ENCODE measurements at places on chromosomes 2 and 18.

GRCh38 chr2:221896505-221897151 is 324.5 kb upstream of the EPHA4 start:
- DNase-seq: peak; percentile 2

GRCh38 chr2:112685271-112685884 is 35.4 kb upstream of the NT5DC4 start:
- DNase-seq: no peak

DNA sequence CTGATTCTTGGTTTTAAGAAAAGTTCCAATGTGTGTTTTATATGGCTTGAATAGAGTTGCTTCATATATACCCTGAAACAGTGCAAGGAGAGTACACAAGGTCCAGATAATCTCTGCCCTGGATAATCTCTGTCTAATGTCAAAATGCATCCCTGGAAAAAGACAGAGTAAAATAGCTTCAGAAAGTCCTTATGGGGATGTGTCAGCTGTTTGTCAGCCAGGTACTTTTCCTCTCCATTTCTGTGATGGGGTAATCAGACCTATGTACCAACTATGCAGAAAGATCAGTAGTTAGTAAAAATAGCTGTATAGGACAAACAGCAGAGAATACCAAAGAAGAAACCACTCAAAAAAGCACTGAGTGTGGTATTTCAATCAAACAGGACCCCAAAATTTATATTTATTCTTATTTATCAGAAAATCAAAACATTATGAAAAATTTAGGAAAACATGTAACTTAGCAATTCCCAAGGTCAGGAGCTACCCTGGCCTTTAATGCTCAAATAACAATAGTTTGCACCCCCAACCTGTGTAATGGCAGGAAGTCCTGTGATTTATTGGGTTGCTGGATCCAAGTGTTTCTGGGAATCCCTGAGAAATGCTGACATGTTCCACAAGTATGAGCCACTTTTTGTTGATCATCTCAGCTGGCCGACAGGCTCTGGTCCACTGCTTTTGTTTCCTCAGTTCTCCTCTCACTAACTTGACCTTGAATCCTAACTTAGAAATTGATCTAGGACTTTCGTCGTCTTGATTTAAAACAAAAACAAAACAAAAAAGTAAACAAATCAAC is 69.6 kb downstream of the MDH1 start:
- DNase-seq: no peak

DNA sequence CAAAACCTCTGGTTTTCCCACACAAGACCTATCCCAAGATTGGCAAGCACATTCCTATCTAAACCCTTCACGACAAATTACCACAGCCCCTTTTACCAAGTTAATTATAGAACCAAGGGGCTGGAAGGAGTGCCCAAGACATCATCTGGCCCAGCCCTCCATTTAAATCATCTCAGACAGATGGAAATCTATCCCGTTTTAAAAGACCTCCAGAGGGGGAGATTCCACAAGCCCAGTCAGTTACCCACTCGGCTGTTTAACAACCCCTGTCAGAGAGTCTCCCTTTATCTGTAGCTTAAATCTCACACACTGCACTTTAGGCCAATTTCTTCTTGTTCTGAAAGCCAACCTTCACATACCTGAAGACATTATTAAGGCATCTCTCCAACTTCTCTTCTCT is 179.1 kb upstream of the MEIS1 start:
- DNase-seq: no peak

- DNase-seq: no peak
Observed at GRCh38 chr2:128557831-128558241, 239.2 kb upstream of the HS6ST1 start.

DNA sequence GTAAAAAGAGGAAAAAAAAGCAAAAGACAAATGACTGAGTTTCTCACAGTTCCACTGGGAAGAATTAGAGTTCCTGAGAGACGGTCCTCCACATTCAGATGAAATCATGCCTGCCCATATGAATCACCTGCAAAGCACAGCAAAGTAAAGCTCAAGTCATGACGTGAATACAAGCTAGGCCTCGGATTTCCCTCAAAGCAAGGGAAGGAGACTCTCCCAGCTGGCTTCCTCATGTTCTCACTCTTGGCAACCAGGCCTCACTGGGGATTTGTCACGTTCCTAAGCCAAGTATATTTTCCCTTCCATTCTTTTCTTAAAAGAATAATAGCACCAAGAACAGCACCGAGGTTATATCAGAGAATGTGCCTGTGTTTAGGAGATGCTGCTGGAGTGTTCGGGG is 47.0 kb downstream of the CYP27C1 start:
- no peak for DNase-seq

DNA sequence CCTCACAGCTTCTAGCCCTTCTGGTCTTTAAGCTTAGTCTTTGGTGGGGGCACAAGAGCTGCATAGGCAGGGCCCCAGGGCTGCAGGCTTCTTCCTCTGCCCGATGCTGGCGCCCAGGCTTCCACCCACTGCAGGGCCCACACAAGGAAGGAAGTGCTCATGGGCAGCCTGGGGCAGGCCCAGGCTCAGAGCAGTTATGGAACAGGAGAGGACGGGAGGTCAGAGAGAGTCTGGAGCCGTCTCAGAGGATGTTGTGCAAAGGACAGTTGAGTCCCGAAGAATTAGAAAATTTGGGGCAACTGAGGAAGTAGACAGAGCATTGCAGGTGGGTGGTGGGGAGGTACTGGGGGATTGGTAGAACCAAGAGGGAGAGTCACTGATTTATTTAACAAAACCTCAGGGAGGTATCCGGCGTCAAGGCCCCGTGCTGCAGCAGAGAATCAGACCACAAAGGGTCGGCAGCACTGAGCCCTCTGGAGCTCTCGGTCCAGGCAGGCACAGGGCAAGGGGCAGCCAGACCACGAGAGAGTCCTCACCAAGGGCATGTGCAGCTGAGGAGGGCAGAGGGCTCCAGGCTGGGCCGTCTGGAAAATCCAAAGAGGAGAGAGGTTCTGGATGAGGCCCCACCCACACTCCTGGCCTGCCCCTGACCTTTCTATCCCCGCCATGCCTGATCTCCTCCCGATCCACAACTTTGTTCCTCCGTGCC is 110.8 kb upstream of the GLI2 start:
- no peak for DNase-seq

DNA sequence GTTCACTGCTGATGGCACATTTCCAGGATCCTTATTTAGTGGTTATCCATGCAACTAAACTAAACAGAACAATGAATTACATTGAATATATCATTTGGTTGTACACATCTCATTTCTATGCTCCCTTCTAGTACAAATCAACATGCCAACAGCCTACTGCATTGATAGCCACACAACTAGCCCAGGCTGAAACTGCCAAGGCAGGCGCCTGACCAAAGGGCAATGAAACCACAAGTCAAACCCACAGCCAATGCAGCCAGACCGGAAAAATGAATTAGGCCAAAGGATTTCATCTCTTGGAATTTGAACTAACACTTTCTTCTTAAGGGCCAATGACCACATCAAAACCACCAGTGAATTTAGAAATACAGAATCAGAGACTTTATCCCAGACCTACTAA is 196.4 kb downstream of the NOL4 start:
- DNase-seq: no peak

DNA sequence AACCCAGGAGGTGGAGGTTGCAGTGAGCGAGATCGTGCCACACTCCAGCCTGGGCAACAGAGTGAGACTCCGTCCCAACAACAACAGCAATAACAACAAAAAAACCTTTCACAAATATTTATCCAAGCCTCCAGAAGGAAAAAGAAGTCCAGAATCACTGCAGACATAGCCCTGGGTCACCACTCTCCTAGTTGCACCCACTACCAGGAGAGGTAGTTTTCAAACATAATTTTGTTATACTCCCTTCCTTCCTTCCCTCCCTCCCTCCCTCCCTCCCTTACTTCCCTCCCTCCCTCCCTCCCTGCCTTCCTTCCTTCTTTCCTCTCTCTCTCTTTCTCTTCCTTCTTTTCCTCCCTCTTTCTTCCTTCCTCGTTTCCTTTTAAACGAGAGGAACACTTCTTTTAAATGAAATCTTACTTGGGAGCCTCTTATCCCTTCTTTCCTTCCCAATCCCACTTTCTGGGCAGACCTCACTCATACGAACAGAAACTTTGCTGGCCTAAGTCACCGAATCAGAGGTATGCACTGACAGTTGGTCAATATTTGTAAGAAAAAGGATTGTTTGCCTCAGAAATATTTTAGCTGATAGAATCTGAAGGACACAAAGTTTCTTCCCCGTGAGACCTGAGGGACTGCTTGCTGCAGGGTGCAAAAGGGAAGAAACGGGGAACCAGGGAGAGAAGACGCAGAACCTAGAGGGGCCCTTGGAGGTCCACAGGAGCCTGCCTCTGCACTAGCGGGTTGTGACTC is 88.1 kb upstream of the AGAP1 start:
- DNase-seq: no peak

- no peak for DNase-seq
Observed at GRCh38 chr2:218798767-218799504, 17.0 kb downstream of the CYP27A1 start.

DNA sequence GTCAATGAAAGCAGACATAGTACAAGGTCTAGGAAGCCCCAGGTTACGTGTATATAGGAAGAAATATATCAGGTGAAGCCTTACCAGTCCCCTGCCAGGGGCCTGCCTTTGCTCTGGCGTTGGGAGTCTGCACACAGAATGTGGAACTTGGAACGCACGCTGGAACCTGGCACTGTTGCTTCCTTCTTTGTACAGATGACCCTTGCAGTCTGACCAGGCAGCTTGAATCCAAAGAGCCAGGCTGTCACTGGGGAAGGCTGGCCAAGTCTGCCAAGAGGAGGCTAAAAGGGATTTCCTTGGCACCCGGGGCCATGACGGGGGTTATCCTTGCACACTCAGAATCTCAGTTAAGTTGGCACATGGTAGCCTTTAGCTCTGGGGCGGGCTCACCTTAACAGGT is 39.5 kb downstream of the TMEM247 start:
- DNase-seq: no peak

DNA sequence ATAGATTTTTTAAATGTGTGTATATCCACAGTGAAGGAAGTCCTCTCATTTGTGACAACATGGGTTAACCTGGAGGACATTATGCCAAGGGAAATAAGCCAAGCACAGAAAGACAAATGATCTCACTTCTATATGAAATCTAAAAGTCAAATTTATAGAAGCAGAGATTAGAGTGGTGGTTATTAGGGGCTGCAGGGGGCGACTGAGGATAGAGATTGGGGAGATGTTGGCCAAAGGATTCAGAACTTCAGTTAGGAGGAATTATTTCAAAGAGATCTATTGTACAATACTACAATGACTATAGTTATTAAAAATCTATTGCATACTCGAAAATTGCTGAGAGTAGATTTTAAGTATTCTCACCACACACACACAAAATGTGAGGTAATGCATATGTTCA is 252.4 kb upstream of the SLC39A10 start:
- no peak for DNase-seq

GRCh38 chr2:120596990-120597594 is 138.6 kb upstream of the GLI2 start:
- no peak for DNase-seq

DNA sequence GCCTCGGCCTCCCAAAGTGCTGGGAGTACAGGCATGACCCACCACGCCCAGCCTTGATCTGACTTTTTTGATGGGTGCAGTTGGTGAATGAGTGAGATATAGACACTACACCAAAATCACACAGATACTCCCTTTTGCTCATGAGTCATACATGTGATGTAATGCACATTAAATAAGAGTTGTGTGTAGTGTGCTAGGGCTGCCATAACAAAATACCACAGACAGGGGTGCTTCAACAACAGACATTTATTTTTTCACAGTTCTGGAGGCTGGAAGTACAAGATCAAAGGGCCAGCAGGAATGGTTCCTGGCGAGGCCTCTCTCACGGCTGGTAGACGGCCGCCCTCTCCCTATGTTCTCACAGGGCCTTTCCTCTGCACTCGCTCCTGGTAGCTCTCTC is 46.6 kb downstream of the GBX2 start:
- DNase-seq: no peak

- no peak for DNase-seq
Observed at GRCh38 chr2:188519136-188519535, 227.5 kb downstream of the GULP1 start.

DNA sequence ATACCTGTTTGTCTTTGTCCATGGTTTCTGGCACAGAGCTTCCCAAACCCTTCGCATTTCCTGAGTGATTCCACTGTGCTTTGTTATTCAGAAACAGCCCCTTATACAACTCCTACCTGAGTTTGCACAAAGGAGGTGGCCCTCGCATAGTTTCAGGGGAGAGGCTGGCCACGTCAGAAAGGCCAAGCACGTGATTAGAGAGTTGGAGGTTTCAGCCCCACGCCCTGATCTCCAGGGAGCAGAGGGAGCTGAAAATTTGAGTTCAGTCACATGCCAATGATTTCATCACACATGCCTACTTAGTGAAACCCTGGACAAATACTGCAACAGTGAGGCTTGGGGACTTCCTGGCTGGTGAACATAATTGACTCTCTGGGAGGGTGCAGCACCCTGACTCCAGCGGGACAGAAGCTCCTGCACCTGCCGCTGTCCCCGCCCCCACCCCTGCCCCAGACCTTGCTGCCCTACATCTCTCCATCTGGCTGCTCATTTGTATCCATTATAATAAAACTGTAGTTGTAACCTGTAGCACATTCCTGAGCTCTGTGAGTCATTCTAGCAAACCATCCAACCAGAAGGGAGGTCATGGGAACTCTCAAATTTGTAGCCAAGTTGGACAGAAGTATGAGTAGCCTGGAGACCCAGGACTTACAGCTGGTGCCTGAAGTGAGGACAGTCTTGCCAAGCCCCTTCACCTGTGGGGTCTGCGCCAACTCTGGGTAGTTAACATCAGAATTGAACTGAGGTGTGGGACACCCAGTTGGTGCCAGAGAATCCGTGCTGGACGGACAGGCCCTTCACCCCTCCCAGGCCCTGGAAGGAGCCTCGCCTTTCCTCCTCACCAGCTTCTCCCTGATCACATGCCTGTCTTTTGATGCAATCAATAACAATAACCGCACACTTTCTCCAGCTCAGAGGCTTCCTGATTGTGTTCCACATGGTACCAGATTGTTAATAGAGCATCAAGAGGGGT is 224.3 kb downstream of the ANAPC1 start:
- DNase-seq: peak; percentile 70

- no peak for DNase-seq
Observed at GRCh38 chr2:113032737-113033136, 19.9 kb downstream of the IL36B start.

- DNase-seq: no peak
Observed at GRCh38 chr2:151030663-151031230, 230.9 kb downstream of the RBM43 start.

GRCh38 chr18:62088156-62088555 is 98.7 kb downstream of the PIGN start:
- DNase-seq: no peak

- DNase-seq: no peak
Observed at GRCh38 chr18:77043541-77044280, 88.9 kb downstream of the MBP start.

DNA sequence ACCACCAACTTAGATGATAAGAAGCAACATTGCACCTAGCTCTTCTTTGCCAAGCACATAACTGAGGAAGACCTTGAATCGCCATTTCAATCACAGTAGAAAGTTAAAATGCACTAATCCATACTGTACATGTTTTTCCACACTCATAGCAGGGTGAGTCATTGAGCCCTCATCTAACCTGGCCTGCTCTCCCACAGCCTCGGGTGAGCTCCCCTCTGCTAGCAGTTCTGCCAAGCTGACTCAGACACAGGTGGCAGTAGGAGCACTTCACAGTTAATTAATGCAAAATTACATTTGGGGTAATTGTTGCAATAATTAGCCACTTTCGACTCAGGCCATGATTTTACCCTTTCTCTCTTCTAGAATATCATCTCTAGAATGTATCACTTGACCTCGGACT is 1632.8 kb upstream of the CELF4 start:
- DNase-seq: no peak

Data from NCI-H460 (cell line).